Cortex of kidney (tissue), 1 donor: ENCODE measurements at places on chromosomes 12 and 14.
A peak's percentile ranks its signal among the peaks of the same experiment; 100 is the strongest.

DNA sequence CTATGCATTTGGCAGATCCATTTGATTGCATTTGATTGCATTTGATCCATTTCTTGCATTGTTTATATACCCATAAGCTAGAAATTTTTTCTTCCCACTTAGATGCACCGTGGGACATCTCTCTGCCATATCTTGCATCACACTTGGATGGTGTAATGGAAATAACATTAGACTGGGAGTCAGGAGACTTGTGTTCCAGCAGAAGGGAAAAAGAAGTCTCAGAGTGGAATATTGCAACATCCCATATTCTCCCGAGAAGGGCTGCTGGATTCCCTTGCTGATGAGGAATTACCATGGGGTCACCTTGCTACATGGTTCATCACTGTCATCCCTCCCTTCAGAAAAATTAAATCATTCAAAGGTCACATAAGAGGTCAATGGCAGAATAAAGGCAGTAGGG lies 78.1 kb downstream of the KSR2 start:
- DNase-seq, result no peak

- no peak for DNase-seq
Observed at GRCh38 chr12:72139411-72139810, 132.8 kb upstream of the TRHDE start.

- DNase-seq, result no peak
Observed at GRCh38 chr12:27057543-27057942, 24.8 kb downstream of the C12orf71 start.

- no peak for DNase-seq
Observed at GRCh38 chr12:12560587-12561370, 1.9 kb downstream of the DUSP16 start.

DNA sequence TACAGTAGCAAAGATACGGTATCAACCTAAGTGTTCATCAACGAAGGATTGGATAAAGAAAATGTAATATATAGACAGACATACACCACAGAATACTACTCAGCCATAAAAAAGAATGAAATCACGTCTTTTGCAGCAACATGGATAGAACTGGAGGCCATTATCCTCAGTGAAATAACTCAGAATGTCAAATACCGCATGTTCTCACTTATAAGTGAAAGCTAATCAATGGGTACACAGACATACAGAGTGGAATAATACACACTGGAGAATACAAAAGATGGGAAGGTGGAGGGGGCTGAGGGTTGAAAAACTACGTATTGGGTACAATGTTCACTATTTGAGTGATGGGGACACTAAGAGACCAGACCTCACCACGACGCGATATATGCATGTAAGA lies 1.1 kb downstream of the RACGAP1 start:
- no peak for DNase-seq

- no peak for DNase-seq
Observed at GRCh38 chr14:33163600-33163999, 224.9 kb downstream of the NPAS3 start.

GRCh38 chr12:66066929-66067523 lies 63.5 kb downstream of the LLPH start:
- no peak for DNase-seq

DNA sequence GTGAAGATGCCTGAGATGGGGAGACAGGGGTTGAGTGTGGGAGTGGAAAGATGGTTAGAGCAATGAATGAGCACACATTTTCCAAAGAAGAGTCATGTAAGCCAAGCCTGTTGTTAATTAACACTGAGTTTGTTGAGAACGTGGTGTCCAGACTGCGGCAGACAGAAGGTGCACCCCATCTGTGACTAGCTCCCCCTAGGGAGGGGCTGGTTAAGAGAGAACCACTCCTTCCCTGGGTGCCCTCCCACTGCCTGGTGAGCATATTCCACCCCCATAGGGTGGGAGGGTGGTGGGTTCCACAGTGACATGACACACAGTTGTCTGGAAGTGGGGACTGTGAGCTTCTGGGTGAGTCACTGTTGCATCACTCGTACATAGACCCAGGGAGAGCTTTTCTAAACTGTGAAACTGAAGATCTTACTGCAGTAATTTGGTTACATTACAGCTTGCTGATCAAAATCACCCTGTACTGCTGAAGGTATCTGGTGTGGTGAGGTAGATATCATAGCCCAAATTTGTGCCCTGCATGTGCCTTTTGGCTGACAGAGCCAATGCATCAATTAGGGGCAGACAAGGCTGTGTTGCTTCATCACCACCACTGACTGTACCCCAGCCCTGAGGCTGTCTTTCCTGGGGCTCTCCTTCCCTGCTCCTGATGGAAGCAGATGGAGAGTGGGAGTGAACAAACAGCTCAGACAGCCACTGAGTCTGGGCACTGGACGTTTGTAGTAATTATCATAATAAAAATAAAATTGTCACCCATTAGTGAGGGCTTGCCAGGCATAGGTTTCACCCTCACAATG lies 150.9 kb downstream of the EMP1 start:
- no peak for DNase-seq

- no peak for DNase-seq
Observed at GRCh38 chr12:125187148-125187745, 122.0 kb downstream of the AACS start.

DNA sequence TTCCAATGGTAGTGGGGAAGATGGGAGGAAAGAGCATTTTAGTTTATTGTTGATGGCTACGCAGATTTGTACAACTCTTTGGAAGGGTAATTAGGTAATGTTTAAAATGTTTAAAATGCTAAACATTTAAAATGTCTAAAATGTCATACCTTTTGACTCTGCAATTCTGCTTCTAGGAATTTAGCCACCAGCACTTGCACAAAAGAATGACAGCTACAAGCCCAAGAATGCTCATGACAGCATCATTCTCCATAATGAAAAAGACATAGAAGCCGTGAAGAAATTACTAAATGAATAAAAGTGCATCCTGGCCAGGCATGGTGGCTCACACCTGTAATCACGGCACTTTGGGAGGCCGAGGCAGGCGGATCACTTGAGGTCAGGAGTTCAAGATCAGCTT lies 19.9 kb upstream of the DYNC1H1 start:
- DNase-seq, result no peak

DNA sequence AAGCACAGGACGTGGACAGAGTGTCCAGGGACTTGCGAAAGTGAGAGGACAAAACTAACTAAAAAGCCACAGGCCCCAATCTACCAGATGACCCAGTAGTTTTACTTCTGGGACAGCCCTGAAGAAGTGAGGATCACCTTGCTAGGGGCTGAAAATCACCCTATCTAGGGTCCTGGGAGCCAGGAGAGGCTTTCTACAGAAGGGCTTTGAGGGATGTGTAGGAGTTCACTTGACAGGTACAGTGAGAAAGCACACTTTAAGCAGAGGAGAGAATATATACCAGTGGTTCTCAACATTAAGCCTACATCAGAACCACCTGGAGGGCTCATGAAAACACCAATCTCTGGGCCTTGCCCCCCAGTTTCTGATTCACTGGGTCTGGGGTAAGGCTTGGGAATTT lies 60.8 kb downstream of the ZNF664 start:
- DNase-seq, result no peak

- no peak for DNase-seq
Observed at GRCh38 chr14:75279153-75279762, 630 bp downstream of the FOS start.

DNA sequence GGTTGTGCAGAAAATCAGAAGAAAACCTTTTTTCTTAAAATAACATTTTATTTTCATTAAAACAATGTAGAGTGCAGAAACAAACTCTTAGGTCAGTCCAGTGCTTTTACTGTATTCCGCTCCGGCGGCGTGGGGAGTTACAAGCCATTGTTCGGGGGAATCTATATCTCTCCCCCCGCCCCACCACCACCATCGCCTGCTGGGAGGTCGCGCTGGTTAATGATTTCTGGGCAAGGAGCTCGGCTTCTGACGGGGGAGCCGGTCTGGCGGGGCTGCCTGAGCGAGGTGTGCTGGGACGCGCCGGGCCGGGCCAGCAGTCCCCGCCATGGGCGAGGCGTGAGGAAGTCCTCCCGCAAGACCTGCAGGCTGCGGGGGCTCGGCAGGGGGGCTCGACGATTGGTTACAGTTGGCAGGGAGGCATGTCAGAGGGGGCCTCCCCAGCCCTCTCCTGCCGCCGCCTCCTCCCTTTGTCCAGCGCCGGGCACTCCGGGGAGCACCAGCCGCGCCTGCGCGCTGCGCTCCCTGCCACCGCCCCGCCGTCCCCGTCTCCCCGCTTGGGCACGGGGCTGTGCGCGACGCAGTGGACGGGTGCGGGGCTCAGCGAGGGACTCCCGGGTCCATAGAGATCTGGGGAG lies 1.0 kb upstream of the DUSP6 start:
- DNase-seq, result peak; percentile 32

- DNase-seq, result no peak
Observed at GRCh38 chr12:67640863-67641262, 7.7 kb upstream of the DYRK2 start.

GRCh38 chr12:24467226-24467625 lies 481.7 kb downstream of the BCAT1 start:
- no peak for DNase-seq

DNA sequence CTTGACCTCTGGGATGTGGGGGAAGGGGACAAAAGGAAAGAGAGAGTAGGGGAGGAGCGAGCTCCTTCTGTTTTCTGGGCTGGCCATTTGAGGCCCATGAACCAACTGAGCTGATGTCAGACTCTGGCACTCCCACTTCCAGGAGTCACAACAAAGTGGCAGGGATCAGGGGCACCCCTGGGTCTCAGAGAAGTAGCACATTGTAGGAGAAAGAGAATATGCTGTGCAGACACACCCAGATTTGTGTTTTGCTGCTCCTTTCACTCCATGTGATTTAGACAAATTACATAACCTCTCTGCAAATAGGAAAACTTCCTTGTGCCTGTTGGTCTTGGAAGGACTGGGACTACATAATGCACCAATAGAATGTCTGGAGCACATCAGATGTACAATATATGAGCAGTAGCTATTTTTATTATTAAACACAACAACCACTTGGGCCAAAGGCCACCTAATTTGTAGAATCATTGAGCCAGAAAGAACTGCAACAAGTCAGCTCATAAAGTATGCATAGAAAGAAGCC lies 265.5 kb downstream of the ZFP36L1 start:
- DNase-seq, result no peak

- no peak for DNase-seq
Observed at GRCh38 chr12:100995771-100996170, 201.2 kb downstream of the ANO4 start.

- DNase-seq, result no peak
Observed at GRCh38 chr12:66863276-66863675, 184.4 kb upstream of the GRIP1 start.

GRCh38 chr14:99628887-99629618 lies 15.9 kb upstream of the HHIPL1 start:
- DNase-seq, result no peak

- no peak for DNase-seq
Observed at GRCh38 chr14:26729851-26730250, 132.0 kb upstream of the NOVA1 start.

GRCh38 chr14:68363843-68364767 lies 428.8 kb downstream of the ZFP36L1 start:
- DNase-seq, result no peak

GRCh38 chr14:87878959-87879358 lies 114.0 kb downstream of the GALC start:
- no peak for DNase-seq

GRCh38 chr12:79140711-79141110 lies 276.1 kb downstream of the SYT1 start:
- no peak for DNase-seq

GRCh38 chr12:132012919-132013568 lies 63.3 kb downstream of the EP400 start:
- DNase-seq, result no peak

- DNase-seq, result no peak
Observed at GRCh38 chr12:125989696-125990095, 924.5 kb downstream of the AACS start.

DNA sequence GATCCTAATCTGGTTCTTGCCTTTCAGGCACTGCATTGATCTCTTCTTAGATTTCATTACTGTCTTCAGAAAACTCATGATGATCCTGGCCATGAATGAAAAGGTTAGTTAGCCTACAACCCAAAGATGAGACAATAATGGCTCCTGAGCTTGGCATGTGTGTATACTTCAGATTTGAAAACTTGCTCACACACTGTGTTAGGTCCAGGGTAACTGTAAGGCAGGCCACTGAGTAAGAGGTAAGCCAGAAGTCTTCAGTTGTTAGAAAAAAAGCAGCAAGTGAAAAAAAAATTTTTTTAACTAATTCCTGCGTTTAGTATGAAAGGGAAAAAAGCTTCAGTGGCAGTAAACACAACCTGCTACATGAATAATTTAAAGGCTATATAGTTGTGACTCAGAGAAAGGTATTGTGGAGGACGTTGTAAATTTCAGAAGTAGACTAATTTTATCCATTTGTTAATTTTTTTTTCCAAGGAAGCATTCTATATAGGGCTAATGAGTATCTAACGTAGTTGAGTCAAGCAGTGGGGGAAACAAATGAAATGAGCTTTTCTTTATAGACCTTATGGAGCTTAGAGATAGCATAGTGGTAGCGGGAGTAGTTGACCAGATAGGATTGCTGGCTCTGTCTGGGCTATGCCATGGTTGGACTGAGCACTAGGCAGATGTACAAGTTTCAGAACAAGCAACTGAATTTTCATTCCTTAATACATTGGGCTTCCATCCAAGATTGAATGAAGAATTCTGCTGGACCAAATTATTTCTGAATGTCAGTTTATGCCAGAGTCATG lies 20.5 kb downstream of the TMBIM6 start:
- DNase-seq, result no peak

DNA sequence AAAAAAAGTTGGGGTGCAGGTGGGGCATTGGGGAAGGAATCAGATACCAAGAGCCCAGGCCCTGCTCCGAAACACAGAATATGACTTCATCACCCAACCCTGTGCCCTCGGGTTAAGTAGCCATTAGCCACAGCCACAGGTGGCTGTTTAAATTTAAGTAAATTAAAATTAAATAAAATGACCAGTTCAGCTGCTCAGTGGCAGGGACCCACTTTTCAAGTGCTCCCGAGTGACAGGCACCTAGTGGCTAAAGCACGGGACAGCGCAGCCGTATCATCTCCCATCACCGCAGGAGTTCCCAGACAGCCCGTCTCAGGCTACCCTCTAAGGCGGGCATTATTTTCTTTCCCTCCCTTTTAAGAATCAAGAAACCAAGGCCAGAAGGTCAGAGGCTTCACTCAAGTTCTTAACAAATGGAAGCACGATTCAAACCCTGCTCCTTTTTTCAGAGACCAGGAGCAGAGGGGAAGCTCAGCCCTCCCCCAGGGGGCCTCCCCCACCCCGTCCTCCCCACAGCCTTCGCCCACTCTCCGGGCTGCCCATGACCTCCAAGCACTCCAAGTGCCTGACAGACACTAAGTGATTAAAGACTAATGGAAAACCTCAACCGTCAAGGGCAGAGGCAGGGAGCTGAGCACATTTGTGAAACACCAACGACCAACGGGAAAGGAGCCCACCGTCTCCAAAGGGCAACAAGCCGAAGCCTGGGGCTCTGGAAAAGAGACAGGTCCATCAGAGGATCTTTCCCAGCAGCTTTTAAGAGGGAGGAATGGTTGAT lies 5.2 kb downstream of the NCOR2 start:
- DNase-seq, result no peak

DNA sequence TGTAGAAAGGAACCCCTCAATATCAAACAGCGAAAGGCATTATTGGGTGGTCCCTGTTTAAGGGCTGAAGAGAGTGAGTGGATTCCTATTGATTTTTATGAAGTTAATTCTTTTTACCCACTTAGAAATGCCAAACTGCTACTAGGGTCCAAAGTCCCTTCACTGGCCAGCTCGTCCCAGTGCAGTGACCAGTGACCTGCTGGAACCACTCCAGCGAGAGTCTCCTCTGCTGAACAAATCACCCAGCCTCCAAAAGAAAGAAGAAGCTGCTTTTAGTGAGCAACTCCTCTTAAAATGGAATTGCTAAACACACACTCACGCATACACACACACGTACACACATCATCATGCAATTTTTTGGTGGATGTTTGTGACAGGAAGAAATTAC lies 198.2 kb upstream of the PLEKHG7 start:
- no peak for DNase-seq
